A549 (cell line): ENCODE measurements at places on chromosomes 5 and 9. TPM values are rescaled to one million over a fixed set of nuclear protein-coding genes. Genes with fewer than 3 reads are reported as not detected.

Gene XRCC4
- polyA plus RNA-seq = 14.8 to 16.1 TPM (median 15.5 TPM) in 3 replicates

DNA sequence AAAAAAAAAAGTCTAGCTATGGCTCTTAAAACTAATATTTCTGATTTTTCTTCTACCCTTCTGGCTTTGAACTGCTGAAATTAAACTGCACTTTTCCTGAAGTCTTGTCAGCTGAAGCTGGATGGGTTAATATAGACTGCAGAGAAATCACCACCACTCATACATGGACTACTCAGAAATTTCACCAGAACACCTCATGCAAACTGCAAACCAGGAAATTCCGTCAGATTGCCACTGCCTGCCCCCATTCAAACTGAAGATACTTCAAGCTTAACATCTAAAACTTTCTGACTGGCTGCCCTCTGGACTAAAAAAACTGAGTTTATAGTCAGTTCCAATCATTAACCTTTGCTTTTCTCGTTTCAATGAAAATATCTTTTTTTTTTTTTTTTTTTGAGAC, 11.6 kb upstream of the ANXA2R start:
- no peak for DNase-seq

Gene GDF9
- 0.25 to 0.49 TPM (median 0.37 TPM) in 3 replicates for polyA plus RNA-seq

DNA sequence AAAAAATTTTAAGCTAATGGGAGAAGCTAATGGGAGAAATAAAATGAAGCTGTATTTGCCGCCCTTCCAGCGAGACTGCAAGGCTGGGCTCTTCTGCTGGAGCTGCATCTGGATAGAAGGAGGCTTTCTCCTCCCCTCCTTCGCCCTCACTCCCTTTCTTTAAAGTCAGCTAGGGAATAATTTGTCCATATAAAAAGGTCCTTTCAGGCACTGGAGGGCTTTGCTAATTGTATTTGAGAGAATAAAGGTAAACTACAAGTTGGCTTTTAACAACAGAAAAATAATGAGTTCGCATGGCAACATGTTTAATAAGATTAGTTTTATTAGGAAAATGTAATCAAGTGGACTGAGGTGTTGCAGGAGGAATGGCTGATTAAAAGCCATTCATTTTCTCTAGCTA, 41.3 kb downstream of the NPR3 start:
- no peak for DNase-seq

DNA sequence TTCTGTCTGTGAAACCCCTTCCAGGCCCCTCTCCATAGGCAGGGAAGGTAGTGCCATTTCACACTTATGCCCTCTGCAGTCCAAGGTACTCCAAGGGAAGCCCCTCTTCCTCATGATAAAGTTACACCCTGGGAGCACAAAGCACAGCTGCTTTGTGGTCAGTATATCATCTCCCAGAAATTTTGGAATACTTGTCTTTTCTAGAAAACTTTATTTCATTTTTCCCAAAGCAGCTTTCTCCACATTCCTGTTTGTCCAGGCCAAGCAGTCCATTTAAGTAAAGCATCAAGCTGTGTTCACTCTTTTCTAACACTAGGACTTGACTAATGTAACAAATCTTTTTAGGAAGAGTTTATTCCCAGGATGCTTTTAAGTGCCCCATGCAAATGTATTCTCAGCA, 371.8 kb upstream of the RGMB start:
- no peak for DNase-seq

DNA sequence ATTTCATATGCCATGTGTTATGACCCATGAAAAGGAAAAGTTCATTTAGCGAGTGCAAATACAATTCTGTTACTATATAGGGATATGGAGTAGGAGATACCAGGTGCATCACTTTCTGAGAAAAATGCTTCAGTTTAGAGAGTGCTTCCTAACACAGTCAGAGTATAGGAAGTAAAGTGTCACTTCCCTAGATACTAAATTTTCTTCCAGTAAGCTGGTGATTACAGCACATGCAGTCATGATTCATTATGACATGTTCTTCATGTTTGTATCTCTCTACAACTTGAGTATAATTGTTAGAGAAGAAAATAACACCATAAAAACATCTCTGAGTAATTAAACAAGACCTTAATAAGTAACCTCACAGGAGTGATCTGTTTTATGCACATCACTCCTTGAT, 837.0 kb downstream of the DNAH5 start:
- DNase-seq = no peak

- no peak for DNase-seq
These were observed 242.9 kb upstream of the IRX1 start for GRCh38 chr5:3352711-3353110.

Gene PCDHGA11
- polyA plus RNA-seq = 0.01 TPM in 1 of 3 replicates, not detected in the others

GRCh38 chr5:35138232-35138631, 90.5 kb upstream of the AGXT2 start:
- DNase-seq = no peak
